ENCODE measurements at places on chromosomes 4 and X.

DNA sequence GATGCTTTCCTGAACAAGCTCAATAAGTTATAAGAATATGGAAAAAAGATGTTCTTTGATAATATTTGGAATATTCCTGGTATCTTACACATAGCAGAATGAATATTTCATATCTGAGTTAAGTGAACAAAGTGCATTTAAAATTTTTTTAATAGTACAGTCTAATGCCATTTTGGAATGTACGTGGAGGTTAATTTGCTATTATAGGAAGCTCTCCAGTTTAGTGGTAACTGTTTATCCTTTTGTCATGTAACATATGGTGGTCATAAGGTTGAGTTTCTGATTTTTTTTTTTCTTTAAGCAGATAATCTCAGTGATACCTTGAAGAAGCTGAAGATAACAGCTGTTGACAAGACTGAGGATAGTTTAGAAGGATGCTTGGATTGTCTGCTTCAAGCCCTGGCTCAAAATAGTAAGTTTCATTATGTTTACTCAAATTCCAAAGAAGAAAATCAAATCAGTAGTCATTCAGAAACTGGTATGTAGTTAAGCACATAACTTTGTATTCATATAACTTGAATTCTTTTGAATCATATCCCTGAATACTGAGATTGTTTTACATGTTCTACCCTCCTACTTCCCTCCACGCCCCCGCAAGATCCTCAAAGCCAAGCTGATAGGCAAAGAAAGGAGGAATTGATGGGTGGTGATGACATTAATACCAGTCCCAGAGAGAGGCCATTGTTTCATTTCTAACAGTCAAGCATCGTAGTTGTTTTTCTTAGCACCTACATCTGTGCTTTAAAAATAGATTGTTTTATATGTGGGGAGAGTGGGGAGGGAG is 32.1 kb downstream of the RAP1GDS1 start:
- DNase-seq = no peak

DNA sequence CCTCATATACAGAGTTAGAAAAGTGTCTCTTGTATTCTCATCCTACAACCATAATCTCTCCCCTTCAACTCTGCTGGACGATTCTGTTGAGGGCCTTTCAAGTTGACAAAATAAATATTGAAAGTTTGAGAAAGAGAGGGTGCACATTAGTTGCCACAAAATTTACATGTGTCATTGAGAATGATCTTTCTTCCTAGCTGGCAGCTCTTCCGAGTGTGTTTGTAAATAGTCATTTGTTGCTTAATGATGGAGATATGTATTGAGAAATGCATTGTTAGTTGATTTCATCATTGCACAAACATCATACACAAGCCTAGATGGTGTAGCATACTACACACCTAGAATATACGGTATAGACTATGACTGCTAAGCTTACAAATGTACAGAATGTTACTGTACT is 632.8 kb upstream of the AMOT start:
- DNase-seq = no peak

DNA sequence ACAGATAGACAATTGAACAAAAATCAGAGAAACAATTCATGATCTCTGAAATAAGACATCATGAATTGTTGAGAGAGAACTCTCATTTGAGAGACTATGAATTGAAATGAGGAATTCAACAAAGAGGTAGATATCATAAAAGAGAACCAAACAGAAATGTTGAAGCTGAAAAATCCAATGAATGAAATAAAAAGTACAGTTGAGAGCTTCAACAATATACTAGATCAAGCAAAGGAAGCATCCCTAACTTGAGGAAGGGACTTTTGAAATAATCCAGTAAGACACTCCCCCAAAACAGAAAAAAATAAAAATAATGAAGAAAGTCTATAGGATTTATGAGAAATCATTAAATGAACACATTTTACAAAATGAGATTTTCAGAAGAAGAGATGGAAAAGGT is 310.0 kb upstream of the PCDH10 start:
- no peak for DNase-seq

DNA sequence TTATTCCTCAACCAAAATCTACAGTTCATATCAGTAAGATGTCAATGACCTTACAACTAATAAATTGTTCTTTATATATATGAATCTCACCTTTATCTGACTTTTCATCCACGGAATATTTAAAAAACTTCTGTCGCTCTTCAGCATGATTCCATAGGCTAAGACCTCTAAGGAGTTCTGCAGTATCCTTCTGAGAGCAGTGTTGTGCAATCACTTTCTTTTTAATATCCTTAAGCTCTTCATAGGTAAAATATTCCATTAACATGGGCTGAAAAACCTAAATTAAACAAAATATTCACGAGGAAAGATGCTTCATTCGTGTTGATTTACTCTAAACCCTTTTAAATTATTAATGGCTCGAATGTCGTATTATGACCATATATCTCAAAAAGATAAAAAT is 16.7 kb downstream of the FBXL5 start:
- DNase-seq = no peak

DNA sequence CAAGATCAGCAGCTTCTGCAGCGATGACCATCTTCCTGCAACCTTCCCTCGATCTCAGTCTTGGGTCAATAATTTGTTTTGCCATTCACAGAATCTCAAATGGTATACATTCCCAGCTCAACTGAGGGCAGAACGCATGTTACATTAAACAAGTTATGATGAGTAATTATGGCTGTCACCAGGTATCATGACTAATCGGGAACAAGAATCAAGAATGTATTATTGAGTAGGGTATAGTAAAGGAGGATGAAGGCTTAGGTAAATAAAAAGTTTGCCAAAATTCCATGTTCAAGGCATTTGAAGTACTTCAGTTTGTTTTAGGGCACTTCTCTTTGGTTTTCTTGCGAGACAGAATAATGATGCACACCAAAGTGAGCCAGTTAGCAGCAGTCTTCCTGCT is 194.1 kb downstream of the SH2D1A start:
- DNase-seq = no peak

- no peak for DNase-seq
Observed at GRCh38 chr4:111997785-111998184, 147.5 kb upstream of the FAM241A start.

DNA sequence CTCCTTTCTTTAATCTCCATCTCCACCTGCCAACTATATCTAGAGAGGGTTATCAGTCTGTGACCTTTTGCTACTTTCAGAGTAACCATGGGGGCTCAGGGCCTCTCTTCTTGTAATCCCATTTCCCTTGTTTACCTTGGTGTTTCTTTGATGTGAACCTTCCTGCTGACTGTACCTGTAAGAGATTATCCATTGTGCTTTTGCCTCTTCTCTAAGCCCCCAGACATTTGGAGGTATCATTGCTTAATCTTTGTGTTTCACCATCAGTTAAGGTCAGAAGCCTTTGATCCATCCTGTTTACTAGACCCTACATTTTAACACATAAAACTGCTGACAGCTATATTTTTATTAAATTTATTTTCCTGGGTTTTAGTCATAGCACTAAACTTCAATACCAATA is 111.8 kb upstream of the RAP2C start:
- no peak for DNase-seq

- no peak for DNase-seq
Observed at GRCh38 chr4:77126809-77127208, 30.2 kb upstream of the CCNG2 start.

- DNase-seq = no peak
Observed at GRCh38 chr4:77453911-77454310, 151.7 kb upstream of the CXCL13 start.

- DNase-seq = no peak
Observed at GRCh38 chr4:39324446-39324845, 41.7 kb downstream of the RFC1 start.

DNA sequence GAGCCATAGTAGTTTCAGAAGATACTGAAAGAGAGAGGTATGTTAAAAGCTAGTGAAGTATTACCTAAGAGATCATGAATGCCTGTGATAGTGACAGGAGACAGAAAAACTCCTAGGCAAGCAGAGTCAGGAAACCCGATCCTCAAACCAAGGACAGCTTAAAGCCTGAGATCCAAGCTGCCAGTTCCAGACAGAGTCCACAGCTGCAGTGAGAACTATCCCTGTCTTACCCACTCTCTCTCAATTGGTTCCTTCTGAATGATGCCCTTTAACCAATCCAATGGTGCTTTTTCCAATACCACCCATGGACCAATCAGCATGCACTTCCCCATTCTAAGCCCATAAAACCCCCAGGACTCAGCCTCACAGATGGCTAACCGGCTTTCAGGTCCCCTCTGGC is 90.4 kb upstream of the PCDH10 start:
- no peak for DNase-seq

- no peak for DNase-seq
Observed at GRCh38 chrX:121455890-121456289, 408.5 kb downstream of the GLUD2 start.

DNA sequence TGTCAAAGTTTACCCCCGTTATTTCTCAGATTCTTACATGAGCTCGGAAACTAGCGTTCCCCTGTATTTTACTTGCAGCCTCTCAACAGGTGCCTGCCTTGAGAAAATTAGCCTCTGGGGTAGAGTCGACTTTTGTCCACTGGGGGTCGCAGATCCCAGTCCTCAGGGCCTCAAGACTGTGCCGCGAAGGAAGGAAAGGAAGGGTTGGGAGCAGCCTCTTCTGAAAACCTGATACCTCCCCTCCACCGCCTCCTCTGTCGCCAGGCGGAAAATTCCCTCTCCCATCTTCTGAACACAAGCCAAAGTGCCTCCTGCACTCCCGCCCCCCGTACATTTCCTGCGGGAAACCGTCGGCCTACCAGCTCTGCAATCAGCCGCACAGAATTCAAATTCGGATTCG is 44.4 kb upstream of the TMSB15B start:
- peak; percentile 36 for DNase-seq

GRCh38 chr4:21451032-21451431 is 497.5 kb downstream of the KCNIP4 start:
- DNase-seq = no peak

- DNase-seq = no peak
Observed at GRCh38 chrX:101037231-101037630, 14.7 kb downstream of the TRMT2B start.

DNA sequence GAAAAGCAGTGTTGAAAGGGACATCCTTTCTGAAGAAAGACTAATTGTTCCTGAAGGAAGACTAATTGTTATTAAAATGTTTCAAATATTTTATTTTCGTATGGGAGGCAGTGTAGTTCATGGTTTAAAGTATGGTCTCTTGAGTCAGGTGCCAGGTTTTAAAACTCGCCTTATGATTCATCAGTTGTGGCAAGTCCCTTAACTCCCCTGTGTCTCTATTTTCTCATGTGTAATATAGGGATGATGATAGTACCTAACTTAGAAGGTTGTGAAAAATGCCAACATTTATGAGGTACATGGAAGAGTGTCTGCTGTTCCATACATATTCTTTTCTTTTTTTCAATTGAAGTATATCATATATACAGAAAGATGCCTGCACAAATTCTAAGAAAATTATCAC is 414.2 kb upstream of the DIPK2B start:
- no peak for DNase-seq

GRCh38 chrX:95332530-95332929 is 1352.1 kb upstream of the DIAPH2 start:
- DNase-seq = no peak

- DNase-seq = no peak
Observed at GRCh38 chr4:142326181-142326580, 519.9 kb downstream of the INPP4B start.

GRCh38 chr4:174248407-174248806 is 35.1 kb downstream of the FBXO8 start:
- no peak for DNase-seq

DNA sequence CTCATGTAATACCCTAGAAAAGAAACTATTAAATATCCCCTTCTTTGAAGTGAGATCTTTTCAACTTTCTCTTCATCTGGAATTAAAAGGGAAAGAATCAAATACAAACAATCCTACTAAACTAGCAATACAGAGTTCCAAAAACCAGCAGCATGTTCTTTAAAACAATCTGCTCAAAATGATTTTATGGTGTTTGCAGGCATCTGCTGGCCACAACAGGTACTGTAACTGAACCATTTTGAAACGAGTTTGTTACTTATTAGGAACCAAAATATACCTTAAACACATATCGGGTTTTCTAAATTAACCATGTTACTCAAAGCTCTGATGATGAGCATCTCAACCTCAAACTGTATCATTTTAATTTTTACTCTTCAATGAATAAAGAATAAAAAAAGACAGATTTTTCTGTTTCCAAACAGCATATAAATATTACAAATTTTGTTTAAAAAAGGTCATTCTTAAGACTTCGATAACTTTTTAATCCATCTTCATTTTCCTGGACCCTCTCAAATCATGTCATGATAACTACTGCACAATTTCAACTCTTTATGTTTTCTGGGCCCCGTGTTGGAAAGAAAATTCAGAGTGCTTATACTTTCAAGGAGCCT is 56.5 kb downstream of the ARAP2 start:
- DNase-seq = peak; percentile 16

DNA sequence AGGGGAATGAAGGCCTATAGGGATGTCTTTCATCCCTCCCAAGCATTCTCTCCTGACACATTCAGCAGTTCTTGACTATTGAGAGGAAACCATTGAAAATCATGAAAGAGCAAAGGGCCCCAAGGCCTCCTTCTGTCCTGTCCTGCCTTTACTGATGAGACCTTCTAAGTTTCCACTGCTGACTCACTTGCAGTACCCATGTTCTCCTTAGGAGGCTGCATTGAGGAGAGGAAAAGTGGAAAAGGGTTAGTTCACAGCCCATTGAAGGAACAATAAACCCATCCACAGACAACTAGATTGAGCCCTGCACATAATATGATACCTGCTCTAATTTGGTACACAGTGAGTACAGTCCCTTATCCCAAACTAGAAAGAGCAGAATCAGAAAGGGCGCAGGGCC is 115.1 kb upstream of the PNPLA4 start:
- no peak for DNase-seq

DNA sequence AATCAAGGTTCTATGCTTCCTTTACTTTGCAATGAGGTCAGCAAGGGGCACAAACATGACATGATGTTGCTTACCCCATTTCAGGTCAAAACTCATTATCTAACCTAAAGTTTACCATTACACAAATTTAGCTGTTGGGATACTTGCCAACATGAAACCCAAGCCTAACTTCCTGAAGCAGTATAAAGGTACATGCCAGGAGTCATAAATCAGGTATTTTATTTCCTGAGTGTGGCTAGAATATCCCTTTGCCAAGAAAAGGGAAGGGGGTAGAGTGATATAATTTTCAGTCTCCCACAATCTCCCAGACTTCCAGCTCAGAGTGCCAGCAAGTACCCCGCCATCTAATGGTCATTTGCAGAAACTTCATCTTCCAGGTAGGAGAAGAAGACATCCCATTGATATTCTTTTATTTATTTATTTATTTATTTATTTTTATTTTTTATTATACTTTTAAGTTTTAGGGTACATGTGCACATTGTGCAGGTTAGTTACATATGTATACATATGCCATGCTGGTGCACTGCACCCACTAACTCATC is 136.6 kb downstream of the NEXMIF start:
- no peak for DNase-seq

DNA sequence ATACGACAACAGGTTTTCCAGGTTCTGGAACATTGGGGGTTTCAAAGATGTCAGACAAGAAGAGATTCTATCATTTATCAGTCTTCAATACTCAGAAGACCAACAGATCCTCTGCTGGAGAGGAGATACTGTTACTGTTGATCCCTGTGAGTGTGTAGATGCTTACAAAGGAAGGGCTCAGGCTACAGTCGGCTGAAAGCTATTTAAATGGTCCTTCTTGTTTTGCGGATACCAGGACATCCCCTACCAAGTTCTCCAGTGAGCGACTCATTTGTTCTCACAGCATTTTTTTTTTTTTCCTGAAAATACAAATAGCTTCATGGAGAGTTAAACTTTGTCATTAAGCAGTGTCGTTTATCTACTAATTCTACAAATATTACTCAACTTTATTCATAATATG is 201.6 kb downstream of the CAMK2D start:
- no peak for DNase-seq
